ENCODE measurements at places on chromosomes 7 and 10.

DNA sequence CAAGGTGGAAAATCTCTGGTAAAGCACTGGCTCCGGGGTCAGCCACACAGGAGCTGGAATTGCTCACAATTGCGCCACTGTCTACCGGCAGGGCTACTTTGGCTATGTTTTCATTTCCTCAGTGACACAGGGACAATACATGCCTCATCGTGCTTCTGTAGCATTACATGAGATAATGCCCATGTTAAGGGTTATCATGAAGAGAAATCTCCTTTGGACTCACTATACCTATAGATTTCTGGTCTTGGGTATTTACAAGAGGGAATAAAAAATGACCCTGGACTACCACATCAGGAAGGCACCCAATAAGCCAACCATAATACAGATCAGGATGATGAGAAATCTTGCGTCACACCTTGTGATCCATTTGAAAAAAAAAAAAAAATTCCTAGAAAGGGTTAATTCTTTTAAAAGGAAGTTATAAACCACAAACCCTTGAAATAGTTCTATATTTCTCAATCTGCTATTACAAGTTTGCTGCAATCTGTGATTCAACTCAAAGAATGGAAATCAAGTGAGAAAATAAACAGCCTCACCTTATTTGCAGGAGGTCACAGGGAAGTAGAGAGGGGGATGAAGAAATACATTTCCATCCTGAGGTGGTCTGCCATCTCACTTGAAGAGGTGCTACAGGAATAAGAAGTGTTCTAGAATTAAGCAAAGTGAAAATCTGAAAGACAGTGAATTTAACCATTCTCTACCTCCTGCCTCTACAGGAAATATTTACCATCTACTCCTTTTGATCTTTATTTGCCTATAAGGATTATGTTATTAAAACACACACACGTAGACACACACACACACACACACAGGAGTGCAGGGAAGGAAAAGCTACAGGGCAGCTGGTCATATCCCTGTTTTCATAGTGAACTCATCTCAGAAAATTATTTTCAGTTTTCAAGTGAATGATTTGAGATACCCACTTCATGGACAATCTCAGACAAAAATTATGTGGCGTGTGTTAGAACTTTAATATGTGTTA, 231.3 kb upstream of the CELF2 start:
- DNase-seq: no peak

- DNase-seq: no peak
These were observed 72.8 kb downstream of the TBXAS1 start for GRCh38 chr7:139901901-139902300.

DNA sequence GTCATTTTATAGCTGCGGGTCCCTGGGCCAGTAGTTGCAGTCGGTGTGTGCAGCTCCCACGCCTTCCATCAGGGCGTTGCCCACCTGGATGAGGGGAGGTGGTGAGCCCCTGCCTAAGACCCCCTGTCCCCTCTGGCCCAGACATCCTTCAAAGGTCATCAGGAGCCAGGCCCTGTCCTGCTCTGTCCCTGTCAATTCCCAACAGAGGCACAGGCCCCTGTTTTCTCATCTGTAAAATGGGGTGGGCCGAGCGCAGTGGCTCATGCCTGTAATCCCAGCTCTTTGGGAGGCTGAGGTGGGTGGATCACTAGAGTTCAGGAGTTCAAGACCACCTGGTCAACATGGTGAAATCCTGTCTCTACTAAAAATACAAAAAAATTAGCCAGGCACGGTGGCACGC, 128.5 kb upstream of the TNRC18 start:
- no peak for DNase-seq

DNA sequence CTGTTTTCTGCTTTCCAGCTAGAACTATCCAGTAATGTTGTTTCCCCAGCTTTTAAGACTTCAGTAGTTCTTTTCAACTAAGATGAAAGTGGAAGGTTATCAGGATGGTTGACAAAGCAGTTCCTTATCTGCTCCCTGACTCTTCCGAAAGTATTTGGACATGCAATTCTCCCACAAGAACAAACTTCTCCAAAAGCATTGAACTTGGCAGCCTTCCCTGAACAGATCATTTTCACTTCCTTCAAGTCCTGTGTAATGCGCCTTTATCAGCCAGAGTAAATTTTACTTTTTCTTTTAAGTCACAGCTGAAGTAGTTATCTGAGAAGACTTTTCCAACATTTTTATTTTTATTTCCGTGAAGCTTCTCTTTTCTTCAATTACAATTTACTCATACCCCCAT, 39.7 kb downstream of the CDC14C start:
- no peak for DNase-seq

DNA sequence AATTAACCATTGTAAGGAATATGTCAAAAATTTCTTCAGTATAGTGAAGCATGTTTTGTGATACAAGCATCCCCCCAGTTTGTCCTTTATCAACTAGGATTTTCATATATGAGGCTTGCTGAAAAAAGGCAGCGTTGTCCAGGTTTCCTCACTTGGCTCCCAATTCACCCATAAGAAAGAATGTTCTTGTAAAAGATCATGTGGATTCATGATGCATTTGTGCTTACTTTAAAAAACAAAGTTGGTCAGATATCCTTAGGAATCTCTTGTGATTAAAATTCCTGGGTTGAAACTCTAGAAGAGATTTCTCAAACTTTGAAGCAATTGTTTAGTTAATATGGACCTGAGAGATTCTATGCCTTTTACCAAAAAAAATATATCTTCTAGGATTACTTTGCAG, 181.8 kb downstream of the KIAA1217 start:
- no peak for DNase-seq

DNA sequence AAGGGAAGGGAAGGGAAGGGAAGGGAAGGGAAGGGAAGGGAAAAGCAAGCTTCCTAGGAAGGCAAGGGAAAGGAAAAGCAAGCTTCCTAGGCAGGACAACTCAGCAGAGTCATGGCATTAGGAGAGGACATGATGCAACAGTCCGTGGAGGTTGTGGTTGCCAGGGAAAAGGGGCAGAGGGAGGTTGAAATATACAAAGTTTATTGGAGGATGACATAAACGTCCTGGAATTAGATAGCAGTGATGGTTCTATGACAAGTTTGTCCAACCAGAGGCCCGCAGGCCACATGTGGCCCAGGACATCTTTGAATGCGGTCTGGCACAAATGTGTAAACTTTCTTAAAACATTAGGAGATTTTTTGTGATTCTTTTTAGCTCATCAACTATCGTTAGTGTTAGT, 59.8 kb upstream of the OPN4 start:
- DNase-seq: no peak

DNA sequence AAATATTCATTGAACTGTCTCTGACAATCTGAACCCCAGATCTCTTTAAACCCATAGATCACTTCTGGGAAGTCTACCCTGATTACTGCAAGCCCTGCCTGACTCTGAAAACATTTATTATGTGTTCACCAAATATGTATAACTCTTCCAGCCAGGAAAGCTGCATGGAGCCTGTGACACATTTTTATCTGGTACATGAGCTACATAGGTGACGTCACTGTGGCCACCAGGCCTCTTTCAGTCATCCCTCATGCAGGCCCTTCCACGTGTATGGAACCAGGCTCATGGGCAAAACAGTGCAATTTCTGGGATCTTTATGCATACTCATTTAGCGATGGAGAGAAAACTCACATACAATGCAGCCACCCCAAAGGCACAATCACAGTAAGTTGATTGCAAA, 133.9 kb upstream of the NUPR2 start:
- DNase-seq: no peak

DNA sequence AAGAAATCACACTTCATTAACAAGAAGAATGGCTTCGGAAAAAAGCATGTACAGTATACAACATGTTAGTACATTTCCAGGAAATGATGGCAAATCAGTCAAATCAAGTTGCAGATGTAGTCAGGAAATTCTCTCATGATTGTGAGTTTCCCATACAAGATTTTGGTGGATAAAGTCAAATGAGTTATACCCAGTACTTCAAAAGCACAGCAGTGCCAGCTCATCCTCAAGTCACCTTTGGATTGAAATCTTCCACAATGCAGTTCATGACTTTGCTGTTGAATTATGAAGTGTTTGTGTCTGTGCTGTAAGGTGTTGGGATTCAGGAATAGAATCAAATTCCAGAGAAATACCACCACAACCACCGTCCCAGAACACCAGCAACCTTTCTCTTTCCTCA, 301.3 kb upstream of the BMPER start:
- no peak for DNase-seq

- no peak for DNase-seq
These were observed 74.9 kb downstream of the SFMBT2 start for GRCh38 chr10:7335977-7336376.

DNA sequence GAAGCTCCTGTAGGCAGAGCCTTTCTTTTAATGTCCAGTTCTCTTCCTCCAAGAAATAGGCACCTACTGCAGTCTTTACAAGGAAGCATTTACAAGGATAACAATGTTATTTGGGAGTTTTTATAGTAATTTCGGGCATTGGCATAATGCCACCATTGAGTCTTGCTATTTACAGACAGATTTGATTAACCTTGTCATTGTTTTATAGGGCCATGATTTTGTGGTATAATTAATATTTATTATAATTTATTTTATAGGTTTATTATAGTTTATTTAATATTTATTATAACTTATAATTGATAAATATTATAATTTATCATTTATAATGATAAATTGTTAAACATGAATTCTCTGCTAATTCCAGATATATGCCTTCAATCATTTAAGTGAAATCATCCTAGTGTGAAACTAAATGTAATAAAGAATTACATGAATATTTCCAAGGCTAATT, 573 bp upstream of the POT1 start:
- DNase-seq: no peak

DNA sequence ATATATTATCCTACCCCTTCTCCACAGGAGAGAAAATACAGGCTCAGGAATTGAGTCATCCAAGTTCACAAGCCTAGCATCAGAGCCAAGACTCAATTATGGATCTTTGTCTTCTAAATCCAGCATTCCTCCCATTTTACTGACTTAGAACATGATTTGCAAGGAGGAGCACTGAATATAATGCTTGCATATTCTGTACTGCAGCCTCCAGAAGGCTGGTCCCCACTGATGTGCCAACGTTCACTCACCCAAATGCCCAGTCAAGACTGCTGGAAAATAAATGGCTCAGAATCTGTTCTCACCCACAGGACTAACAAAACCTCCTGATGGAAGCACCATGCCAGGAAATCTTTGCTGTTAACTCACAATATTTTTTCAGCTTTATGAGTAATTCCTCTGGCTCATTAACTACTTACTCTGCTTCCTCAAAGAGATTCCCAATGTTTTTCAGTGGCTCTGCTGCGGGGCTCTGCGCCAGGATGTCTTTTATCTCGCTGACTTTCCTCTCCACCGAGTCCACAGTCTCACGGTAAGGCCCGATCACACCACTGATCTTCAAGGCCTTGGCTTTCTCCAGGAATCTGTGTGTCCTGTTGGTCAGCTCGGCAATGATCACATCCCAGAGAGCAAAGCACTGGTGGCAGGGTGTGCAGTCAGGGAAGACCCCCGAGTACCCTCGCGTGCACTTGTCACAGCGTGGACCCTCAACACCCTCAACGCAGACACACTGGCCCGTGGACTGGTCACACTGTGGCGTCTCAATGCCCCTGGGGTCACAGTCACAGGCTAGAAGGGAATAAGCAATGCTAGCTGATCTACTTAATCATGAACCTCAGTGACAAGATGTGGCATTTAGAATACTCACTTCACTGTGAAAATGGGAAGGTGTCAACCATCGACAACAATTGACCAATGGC, 48.8 kb downstream of the DLD start:
- no peak for DNase-seq
